ENCODE measurements at places on chromosomes 7 and 10.

DNA sequence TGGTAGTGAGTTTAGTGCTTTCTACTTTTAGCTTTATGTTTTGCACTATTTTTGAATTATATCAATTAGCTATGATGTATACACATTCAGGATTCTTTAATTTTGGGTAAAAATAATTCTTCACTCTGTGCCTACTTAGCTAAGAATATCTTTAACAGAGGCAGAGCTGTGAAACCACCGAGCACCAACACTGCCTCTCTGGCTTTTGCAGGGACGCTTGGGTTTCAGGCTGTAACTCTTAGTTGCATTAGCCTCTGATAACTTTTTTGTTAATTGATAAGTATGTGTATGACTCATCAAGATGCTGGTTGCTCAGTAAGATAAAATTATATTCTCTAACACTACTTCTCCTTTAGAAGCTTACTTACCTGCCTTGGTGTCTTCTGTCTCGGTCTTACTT, 738.3 kb downstream of the AUTS2 start:
- no peak for DNase-seq

DNA sequence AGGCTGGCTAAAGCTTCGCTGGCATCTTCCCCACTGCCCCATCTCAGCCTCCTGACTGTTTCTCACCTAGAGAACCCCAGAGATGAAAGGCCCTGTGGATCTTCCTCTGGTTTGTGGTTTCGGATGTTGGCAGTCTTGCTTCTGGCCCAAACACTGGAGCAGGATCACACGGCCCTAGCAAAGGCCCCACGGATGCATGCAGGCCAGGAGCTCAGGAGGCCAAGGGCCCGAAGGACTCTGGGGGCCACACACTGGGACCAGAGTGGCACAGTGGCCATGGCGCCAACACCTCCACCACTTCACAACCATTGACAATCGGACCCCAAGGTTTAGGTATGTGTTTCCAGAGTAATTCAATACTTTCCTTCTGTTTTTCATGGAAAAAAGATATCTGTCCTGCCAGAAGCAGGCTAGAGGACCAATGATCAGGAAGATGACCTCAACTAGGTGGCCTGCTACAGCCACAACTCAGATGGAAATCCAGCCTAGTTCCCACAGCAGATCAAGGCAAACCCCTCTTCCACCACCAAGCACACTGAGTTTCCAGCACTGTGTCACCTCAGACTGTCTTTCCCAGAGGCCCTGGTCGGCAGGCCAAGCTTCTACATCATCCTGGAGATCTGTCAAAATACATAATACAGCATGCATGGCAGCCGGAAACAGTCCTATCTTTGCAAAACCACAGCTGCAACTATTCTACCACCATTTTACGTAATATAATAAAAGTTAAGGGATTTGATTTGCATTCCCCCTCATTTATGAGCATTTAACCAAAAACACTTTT, 53.0 kb downstream of the CTBP2 start:
- DNase-seq: no peak

- no peak for DNase-seq
Measured at GRCh38 chr7:91685544-91685943, 195.0 kb downstream of the MTERF1 start.

DNA sequence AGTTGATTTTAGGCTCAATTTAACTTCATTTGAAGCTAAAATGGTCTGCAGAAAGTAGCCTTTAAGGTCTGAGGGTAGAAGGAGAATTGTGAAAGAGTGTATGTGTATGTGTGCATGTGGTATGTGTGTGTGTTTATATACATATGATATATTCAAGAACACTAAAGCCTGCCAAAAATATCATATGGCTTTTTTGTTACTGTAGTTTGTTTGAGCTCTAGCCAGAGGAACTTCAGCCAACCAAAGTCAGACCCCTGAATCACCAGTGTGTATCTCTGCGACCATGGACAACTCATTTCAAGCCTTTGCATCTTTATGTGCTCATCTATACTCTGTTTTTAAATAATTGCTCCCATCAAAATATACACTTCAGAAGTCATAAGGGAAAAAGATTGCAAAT, 58.4 kb upstream of the HDAC9 start:
- DNase-seq: no peak

- peak; percentile 3 for DNase-seq
Measured at GRCh38 chr10:3197348-3198003, 24.9 kb upstream of the PITRM1 start.

- DNase-seq: no peak
Measured at GRCh38 chr7:139511315-139511714, 12.2 kb upstream of the CLEC2L start.

GRCh38 chr10:53395449-53395848, 622.9 kb upstream of the MBL2 start:
- DNase-seq: no peak

DNA sequence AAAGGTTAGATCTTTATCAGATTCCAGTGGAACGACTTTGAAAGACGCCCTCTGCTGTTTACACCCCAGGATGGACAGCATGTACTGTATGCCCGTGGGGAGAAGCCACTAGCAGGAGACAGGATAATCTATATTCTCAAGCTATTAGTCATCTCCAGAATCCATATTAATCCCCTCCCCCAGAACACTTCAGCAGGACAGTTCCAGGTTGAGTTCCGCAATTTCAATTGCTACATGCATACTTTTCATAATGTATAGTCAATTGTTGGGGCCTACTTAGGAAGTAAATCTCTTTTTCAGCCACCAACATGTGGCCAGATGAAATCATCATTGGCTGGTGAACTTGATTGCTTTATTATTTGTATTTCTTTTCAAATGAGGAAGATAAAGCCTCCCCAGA, 313.1 kb upstream of the SMIM30 start:
- DNase-seq: no peak

DNA sequence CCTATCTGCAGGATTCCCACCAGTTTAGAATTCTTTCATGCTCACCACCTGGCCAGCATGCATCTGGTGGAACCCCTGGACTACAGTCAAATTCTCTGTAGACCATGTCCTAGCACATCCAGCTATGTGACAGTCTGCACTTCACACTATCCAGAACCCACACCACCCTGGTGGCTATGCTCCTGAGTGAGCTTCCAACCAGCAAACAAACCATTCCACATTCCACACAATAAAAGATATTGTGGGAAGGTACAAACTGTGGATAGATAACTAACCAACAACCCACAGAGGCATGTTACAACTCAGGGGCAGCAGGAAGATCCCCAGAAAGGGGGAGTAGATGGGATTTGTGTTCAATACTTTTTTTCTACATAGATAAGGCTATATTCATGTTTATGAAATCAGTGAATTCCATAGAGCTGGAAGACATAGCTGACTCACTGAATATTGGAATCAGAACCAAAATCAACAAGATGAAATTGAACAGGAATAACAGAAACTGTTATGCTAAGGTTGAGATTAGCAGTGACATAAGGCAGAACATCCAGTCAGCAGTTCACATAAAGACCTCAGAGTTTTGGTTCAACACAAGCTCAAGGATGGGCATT, 72.5 kb downstream of the LRRC17 start:
- DNase-seq: no peak

DNA sequence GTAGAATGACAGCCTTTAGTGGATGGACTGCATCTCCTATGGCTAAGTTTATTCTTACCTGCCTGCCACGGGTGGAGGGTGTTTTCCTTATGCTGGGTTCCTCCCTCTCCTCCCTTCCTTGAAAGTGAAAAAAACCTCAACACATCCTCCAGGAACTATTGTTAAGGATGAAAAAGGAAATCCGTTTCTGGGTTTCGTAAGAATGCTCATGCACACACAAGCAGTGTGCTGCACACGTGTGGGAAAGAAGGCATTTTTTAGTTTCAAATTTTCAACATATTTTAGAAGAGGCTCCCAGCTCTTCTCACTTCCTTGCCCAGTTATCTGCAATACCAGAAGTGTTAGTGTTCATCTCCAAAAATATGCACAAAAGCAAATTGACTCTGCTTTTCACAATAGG, 90.6 kb downstream of the FAM171A1 start:
- no peak for DNase-seq

DNA sequence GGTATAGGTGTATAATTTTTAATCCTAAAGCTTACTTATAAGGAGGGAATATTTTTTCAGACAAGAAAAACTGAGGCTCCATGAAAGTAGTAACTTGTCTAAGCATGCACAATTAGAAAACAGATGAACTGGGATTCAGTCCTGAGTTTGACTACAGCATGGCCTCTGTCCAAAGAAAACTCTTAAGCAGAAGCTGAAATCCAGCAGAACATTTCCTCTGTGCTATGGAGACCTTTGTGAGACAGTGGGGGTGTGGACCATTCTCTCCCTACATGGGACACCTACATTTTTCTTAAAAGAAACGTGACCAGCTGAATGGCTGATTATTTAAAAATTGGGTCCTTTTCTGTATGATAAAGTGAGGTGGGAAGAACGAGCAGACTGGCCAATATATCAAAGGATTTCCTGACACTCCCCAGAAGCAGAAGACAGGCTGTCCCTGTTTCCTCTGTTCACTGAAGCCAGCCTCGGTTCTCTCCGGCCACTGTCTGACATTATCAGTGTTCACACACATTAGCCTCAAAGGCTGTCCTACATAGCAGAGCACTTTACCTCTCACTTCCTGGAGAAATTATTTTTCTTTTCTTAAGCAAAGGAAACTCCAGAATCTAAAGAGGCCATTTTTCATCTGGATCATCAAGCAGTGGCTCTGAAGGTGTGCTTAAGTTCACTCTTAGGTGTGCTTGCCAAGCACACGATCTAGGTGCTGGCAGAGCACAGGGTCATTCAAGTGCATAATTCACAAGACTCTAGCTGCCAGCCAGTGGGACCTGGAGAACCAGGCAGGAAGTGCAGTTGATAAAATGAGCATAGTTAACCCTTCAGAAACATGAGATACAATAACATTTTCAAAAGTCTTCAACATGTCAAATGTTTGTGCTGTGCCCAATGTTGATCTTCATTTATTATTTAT, 40.4 kb upstream of the KIAA1217 start:
- DNase-seq: no peak
